GM12878 (cell line): ENCODE measurements at places on chromosomes 16 and 17. TPM values are rescaled to one million over a fixed set of nuclear protein-coding genes. Genes with fewer than 3 reads are reported as not detected.

ACSM2A gene
- 0.21 TPM in 1 of 2 replicates, not detected in the other for total RNA-seq

DNA sequence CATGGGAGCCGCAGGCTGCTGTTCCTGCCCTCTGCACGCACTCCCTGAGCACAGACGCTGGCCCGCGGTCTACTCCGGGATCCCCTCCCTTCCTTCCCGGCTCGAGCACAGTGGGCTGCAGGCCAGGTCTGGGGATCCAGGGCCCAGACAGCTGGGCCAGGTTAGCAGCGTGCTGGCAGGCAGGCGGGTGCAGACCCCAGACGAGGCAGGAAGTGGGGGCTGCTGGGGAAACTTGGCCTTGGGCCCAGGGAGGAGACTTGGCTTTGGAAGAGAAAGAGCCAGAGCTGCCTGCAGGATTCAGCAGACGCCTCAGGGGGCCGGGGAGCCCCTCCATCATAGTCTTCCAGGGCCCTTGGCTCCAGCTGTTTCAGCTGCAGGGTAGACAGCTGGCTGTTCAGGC lies 30.2 kb upstream of the ABCC3 start:
- DNase-seq, result no peak

DNA sequence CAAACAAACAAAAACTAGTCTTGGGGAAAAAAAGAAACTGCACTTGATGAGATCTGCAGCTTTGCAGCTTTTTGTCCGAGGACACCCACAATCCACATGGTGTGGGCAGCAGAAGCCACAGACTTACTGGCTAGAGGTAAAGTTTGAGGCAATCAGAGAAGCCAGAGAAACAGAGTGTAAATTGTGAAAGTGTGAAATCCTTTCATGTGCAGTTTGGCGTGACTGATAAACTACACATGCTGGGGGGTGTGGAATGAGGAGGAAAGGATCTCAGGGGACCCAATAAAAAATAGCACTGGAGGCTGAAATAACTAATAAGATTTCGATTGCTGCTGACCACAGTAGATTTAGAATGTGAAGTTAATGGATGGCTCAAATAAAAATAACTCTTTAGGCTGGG lies 42.4 kb upstream of the HOXB13 start:
- peak; percentile 21 for DNase-seq

GRCh38 chr17:62100055-62100454 lies 35.0 kb upstream of the MED13 start:
- no peak for DNase-seq

GRCh38 chr16:69057400-69058378 lies 47.8 kb upstream of the HAS3 start:
- DNase-seq, result peak; percentile 59

- DNase-seq, result no peak
Measured at GRCh38 chr16:20674684-20675487, 22.6 kb downstream of the ACSM1 start.

RAB11FIP4 gene
- total RNA-seq, result 27.0 and 28.7 TPM in 2 replicates
